ENCODE measurements at places on chromosomes 6 and 20. TPM values are rescaled to one million over a fixed set of nuclear protein-coding genes. Genes with fewer than 3 reads are reported as not detected.
A peak's percentile ranks its signal among the peaks of the same experiment; 100 is the strongest.

- no peak overlapping the region for H3K27ac ChIP-seq
- no peak for DNase-seq
- no peaks in the 10 kb centered on the region for H3K36me3 ChIP-seq
- H3K27me3 ChIP-seq, result no peaks in the 10 kb centered on the region
- no peaks in the 10 kb centered on the region for H3K4me1 ChIP-seq
Measured at GRCh38 chr6:167702241-167702827, 124.4 kb upstream of the AFDN start.

DNA sequence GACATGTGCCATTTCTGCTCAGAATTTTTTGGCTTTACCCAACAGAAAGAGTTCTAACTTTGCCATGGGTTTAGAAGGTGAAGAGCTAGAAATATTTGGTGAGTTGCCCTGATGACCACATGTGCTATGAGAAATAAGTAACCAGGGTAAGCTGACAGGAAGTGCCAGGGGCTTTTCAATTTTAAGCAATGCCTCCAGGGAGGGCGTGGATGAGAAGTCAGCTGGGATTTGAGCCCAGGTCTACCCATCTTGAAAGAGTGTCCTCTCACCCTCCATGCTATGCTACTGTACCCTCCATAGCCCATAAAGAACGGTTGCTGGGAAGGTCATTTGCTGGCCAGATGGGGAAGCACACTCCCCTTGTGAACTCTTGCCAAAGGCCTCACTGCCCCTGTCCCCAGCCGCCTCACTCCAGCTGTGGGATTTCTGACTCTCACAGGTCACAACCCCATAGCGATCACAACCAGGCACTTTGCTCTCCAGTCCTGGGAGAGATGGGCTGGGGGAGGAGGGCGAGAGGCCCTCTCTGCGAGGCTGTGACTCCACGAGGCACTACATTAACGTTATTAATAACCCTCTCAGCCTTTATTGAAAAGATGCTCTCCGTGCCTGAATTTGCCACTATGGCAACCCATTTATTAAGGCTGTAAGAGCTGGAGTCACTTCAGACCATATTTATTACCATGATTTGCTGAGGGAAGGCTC lies 291.1 kb downstream of the DHX35 start:
- DNase-seq, result no peak
- H3K27me3 ChIP-seq, result no peaks in the 10 kb centered on the region
- no peak overlapping the region for H3K27ac ChIP-seq
- H3K4me3 ChIP-seq, result no peak overlapping the region

DNA sequence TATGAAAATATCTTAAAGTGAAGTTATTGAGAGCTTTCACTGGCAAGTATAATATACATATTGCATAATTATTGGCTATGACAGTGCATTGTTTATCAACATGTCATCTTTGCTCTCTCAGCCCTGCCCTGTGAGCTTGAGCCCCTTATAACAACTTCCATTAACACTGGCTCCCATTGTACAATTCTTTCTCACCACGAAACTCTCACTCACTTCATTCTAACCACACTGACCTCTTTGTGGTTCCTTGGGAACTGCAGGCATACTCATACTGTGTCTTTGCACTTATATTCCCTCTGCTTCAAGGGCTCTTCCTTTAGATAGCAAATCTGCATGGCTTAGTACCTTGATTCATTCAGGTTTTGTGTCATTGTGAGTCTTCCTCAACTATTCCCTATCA lies 411.8 kb downstream of the CDKAL1 start:
- H3K36me3 ChIP-seq, result no peaks in the 10 kb centered on the region
- H3K27ac ChIP-seq, result no peak overlapping the region
- no peaks in the 10 kb centered on the region for H3K27me3 ChIP-seq

GRCh38 chr6:13194852-13195251 lies 133.5 kb downstream of the TBC1D7 start:
- no peaks in the 10 kb centered on the region for H3K36me3 ChIP-seq
- no peak overlapping the region for H3K4me3 ChIP-seq
- no peak overlapping the region for H3K27ac ChIP-seq
- H3K27me3 ChIP-seq, result no peaks in the 10 kb centered on the region
- peak; percentile 24 for DNase-seq

GRCh38 chr6:43807228-43808061 lies 37.4 kb downstream of the VEGFA start:
- H3K27ac ChIP-seq, result peak overlapping the region; percentile 77
- no peak overlapping the region for H3K4me3 ChIP-seq
- peaks cover 60% of the 10 kb centered on the region for H3K4me1 ChIP-seq
- H3K36me3 ChIP-seq, result no peaks in the 10 kb centered on the region
- no peaks in the 10 kb centered on the region for H3K27me3 ChIP-seq

DNA sequence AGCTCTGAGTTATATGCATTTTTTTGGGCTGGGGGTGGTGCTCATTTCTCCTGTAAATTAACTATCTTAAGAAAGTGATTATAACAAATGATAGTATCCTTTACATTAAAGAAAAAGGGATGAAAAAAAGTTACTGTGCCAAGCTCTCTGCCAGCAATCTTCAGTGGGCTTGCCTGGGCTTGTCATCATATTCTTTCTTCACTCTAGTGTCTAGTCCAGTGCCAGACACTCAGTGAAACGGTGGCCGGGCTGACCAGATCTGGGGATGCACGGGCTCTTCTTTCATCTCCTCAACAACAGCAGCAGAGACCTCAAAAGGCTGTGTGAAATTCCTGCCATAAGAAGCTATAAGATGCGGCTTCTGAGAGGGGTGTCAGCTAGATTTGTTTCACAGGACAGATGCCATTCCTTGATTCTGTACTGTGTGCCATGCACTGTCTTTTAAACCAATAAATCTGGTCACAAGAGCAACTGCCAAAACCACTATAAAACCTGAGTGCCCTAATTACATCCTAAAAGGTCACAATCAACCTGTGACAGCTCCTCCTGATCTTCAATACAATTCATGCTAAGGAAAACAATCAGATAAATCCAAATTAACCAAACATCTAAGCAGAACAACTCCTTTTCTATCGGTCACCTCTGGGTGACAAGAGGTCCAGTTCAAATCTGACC lies 12.1 kb downstream of the EXOC2 start:
- no peaks in the 10 kb centered on the region for H3K27me3 ChIP-seq
- H3K4me3 ChIP-seq, result no peak overlapping the region
- no peak overlapping the region for H3K27ac ChIP-seq
- no peaks in the 10 kb centered on the region for H3K4me1 ChIP-seq
- DNase-seq, result no peak
- H3K36me3 ChIP-seq, result no peaks in the 10 kb centered on the region

DNA sequence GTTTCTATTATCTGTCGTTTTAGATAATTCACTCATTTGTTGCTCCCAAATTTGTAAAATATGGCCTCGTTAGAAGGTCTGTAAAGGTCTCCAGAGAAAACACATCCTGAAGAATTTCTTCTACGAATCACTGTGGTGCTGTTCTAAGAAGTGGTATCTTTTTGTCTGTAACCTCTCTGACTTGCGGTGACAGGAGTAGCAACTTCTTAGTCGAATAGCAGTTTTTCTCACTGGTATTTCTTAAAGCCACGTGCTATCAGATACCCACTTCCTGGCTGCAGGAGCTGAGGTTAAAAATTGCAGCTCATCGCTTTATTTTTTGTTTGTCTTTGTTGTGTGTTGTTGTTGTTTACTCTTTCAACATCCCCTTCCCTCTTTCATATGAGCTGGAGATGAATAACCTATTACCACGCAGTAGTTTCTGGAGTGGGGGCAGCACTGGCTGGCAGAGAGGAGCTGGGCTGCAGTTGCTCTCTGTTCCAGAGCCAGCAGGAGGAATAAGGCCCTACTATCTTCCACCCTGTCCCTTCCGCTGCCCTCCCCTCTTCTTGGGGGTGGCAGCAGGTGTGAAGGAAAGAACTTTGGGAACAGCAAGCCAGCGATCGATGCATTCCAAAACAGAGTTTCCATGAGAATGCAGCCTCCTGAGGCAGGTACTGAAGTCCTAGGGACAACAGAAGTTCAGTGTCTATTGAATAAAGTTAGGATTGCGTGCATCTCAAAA lies 64.7 kb downstream of the C6orf118 start:
- DNase-seq, result no peak
- H3K4me3 ChIP-seq, result no peak overlapping the region
- no peaks in the 10 kb centered on the region for H3K27me3 ChIP-seq
- H3K36me3 ChIP-seq, result no peaks in the 10 kb centered on the region
- no peak overlapping the region for H3K27ac ChIP-seq

DNA sequence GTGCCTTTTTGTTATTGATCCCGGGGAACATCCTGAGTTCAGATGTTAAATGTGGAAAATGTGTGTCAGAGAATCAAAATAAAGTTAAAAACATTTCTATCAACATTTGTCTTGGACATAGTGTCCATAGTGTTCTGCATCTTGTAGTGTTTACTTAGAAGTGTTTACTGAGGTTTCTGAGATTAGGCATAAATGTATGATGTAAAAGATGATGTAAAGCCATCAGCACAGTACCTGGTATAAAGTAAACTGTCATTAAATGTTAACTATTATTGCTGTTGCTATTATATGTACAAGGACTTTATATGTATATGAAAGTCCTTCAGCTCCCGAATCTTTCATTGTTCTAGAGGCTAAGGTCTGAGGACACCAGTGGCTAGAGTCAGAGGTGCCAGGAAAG lies 28.2 kb upstream of the VEGFA start:
- H3K36me3 ChIP-seq, result no peaks in the 10 kb centered on the region
- no peak overlapping the region for H3K4me3 ChIP-seq
- H3K27ac ChIP-seq, result no peak overlapping the region
- H3K4me1 ChIP-seq, result no peaks in the 10 kb centered on the region

- no peak overlapping the region for H3K27ac ChIP-seq
- no peak overlapping the region for H3K4me3 ChIP-seq
- H3K36me3 ChIP-seq, result no peaks in the 10 kb centered on the region
- H3K27me3 ChIP-seq, result no peaks in the 10 kb centered on the region
- DNase-seq, result no peak
Measured at GRCh38 chr20:20413810-20414281, 45.9 kb downstream of the INSM1 start.

DNA sequence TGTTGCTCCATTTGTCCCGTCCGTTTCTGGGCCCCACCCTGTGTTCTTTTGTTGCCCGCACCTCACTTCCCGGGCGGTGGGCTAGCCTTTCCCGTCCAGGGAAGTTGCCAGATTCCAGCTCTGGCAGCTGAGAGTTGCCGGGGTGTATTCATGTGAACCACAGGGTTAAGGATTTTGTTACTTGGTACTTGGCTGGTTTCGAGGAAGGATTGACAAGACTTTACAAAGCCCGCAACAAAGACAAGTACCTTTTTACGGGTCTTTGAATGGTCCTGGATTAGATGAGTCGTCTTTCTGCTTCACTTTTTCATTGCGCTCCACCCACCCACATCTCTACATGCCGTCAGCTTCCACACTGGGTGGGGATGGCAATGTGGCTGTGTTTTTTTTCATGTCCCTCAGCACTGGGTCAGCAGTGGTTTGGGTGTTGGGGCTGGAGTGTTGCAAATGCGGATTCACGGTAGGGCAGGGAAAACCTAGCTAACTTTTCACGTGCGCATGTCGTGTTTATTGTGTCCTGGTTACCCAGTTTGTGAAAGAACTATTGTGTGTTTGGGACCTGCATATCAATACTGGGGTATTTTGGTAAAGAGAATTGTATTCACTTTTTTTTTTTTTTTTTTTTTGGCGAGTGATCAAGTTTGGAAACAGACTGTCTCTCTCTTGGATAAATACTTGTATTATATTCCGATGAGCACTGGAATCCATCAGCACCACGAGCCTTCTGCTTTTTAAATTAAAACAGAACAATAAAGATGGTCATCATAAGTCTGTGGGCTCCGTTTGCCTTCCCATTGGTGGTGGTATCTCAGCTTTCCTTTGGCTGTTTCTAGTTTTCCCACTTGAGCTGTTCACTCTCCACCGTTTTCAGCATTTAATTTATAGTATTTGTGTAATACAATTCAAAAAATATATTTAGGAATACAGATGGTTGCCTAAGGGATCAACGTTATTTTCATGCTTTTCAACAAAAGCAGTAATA lies 1.2 kb downstream of the DUSP22 start:
- no peaks in the 10 kb centered on the region for H3K36me3 ChIP-seq
- DNase-seq, result peak; percentile 66
- H3K4me3 ChIP-seq, result peak overlapping the region; percentile 62
- no peaks in the 10 kb centered on the region for H3K27me3 ChIP-seq
- peaks cover 13% of the 10 kb centered on the region for H3K4me1 ChIP-seq

GRCh38 chr6:116369964-116370759 lies 585 bp upstream of the DSE start:
- no peaks in the 10 kb centered on the region for H3K27me3 ChIP-seq
- H3K27ac ChIP-seq, result no peak overlapping the region
- no peak for DNase-seq
- H3K36me3 ChIP-seq, result no peaks in the 10 kb centered on the region

GRCh38 chr6:157203312-157203744 lies 120.0 kb downstream of the TMEM242 start:
- peak overlapping the region; percentile 74 for H3K27ac ChIP-seq
- peaks cover 12% of the 10 kb centered on the region for H3K4me1 ChIP-seq
- no peak overlapping the region for H3K4me3 ChIP-seq

DNA sequence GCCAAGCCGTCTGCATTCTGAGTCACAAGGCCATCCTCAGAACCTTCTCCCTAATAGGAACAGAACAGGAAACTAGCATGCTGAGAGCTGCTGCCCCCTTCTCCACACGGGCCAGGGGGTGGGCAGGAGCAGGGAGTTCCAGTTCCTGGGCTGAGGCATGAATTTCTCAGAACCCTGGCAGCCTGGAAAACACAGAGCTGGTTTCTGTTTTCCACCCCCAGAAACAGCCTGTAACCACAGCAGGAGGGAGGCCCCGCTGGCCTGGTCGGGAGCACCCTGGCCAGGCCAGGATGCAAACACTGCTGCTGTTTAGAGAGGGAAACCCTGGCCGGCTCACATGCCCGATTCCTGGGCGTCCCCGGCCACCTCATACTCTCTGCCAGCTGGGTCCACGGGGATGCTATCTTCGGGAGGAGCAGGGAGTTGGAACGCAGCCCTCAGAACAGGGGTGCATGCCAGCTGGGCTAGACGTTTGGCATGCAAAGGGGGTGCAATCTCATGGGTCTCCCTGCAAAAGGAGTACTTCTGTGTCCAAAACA lies 130.1 kb downstream of the NFATC2 start:
- no peaks in the 10 kb centered on the region for H3K4me1 ChIP-seq
- no peak for DNase-seq
- no peak overlapping the region for H3K4me3 ChIP-seq
- no peak overlapping the region for H3K27ac ChIP-seq
- no peaks in the 10 kb centered on the region for H3K27me3 ChIP-seq
- peaks cover 2% of the 10 kb centered on the region for H3K36me3 ChIP-seq

DNA sequence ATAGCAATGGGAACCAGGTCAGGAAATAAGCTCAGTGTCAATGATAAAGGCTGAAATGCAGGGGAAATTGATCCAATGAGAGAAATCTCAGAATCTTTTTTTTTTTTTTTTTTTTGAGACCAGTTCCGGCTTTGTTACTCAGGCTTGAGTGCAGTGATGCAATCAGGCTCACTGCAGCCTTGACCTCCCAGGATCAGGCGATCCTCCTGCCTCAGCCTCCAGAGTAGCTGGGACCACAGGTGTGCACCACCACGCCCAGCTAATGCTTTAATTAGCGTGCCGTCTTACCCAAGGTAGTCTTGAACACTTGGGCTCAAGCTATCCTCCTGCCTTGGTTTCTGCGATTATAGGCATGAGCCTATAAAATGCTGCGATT lies 296.5 kb downstream of the ZNF217 start:
- H3K36me3 ChIP-seq, result no peaks in the 10 kb centered on the region
- H3K27me3 ChIP-seq, result no peaks in the 10 kb centered on the region
- no peak overlapping the region for H3K4me3 ChIP-seq
- H3K4me1 ChIP-seq, result no peaks in the 10 kb centered on the region
- no peak overlapping the region for H3K27ac ChIP-seq

Gene EYS
- 0.14 TPM for total RNA-seq

Gene ZBTB46
- total RNA-seq, result 3.0 TPM

Gene TMEM217
- total RNA-seq, result 2.1 TPM

Gene HRH3
- total RNA-seq, result not detected

Gene ABCF1
- total RNA-seq, result 29.3 TPM

Gene MDN1
- total RNA-seq, result 17.1 TPM

Gene OOEP
- total RNA-seq, result not detected

Gene ADNP
- 33.8 TPM for total RNA-seq

Gene SYNDIG1
- 0.37 TPM for total RNA-seq

Gene EEF1E1
- 5.6 TPM for total RNA-seq

Gene XKR7
- 0.16 TPM for total RNA-seq

Gene PSORS1C1
- total RNA-seq, result 0.26 TPM

Gene OR12D3
- total RNA-seq, result not detected

All from pancreas (tissue), 10 donors.